ENCODE measurements at places on chromosomes 11 and 22. TPM values are rescaled to one million over a fixed set of nuclear protein-coding genes. Genes with fewer than 3 reads are reported as not detected.

- no peak for DNase-seq
Measured at GRCh38 chr22:36285545-36285944, 32.6 kb downstream of the APOL1 start.

- DNase-seq: no peak
Measured at GRCh38 chr11:57746920-57747319, 4.7 kb downstream of the BTBD18 start.

GRCh38 chr11:57311109-57311936 is 13.4 kb downstream of the TNKS1BP1 start:
- no peak for DNase-seq

DNA sequence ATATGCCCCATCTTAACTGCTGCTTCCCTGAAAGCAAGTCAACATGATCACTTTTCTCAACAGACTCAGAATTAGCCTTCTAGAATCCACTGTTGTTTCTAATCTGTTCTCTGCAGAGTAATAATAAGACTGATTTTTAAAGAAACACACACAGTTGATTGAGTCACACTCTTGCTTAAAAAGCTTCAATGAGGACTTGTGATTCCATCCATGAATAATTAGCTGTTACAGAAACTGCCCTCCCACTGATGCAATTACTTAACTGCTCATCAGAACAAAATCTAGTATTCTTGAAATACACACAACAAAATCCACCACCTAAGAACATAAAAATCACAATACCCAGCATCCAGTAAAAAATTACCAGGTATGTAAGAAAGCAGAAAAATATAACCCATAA is 100.5 kb upstream of the TIMP3 start:
- no peak for DNase-seq

The GVQW3 gene
- total RNA-seq: 2.6 TPM
